ENCODE measurements at places on chromosomes 2 and 18.

GRCh38 chr18:76491473-76491775 lies 3.6 kb downstream of the ZNF516 start:
- peak; percentile 62 for DNase-seq

DNA sequence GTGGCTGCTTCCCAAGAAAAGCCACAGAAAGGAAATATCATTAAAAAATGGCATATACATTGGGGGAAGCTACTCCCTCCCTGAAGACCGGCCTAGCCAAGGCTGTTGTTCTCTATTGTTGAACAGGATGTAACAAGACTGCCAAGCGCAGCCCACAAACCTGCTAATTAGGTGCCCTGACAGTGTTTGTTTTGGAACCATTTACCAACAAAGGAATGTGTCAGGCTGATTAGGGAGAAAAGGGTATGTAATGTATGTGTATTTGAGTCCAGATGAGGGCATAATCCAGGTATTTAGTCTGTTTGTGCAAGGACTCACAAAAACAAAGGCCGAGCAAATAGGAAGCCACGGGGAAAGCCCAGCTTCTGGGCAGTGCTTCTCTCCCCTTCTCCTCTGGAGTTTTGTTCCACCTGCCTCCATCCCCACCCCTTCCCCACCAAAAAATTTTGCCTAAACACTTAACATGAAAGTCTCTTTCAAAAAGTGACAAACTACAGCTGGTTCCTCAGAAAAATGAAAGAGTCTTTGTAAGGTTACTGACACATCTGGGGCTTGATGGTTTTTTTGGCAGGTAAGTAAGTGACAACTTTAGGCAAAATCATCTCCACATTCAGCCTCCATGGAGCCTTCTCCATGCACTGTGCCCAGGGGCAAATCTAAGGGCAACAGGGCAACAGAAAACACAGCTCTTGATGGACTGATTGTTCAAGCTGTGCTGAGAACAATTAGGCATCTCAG lies 78.3 kb upstream of the FZD5 start:
- DNase-seq, result peak; percentile 83

DNA sequence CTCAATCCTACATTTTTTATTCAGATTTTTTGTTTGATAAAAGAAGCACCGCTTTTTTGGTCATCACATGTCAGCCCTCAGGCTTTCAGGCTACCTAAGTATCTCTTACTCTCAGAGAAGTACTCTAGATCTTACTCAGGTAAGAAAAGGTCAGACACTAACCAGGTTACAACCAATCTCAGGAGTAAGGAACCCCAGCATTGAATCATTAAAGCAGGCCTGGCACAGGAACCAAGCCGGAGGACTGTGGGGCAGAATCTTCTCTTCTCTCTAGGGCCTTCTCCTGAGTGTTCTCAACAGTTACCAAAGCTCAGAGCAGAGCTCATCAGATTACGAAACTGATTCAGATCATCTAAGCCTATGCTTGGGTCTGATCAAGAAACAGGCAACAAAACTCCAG lies 28.2 kb downstream of the RBMS1 start:
- DNase-seq, result no peak

GRCh38 chr2:224948859-224949258 lies 93.4 kb downstream of the DOCK10 start:
- no peak for DNase-seq

DNA sequence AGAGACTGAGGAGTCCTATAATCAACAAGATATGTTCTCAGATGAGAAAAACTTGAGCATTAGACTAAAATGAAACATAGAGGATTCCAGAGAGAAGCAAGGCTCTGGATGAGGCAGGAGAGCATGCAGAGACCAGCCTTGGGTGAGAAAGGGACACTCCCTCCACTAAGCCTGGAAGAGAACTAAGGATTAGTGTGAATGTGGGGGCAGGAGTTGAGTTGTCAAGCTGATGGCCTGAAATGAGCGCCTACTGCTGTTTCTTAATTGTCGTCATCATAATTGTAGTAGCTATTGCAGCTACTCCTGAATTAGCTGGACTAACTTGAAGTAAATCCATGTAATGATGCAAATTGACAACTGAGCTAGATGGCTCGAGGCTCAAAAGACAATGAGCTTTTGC lies 114.1 kb downstream of the PKP4 start:
- DNase-seq, result no peak

GRCh38 chr2:127083819-127084503 lies 23.0 kb downstream of the BIN1 start:
- peak; percentile 86 for DNase-seq

- no peak for DNase-seq
Measured at GRCh38 chr2:37895140-37895539, 29.9 kb upstream of the RMDN2 start.

GRCh38 chr2:150255528-150255927 lies 231.9 kb downstream of the RND3 start:
- DNase-seq, result no peak

DNA sequence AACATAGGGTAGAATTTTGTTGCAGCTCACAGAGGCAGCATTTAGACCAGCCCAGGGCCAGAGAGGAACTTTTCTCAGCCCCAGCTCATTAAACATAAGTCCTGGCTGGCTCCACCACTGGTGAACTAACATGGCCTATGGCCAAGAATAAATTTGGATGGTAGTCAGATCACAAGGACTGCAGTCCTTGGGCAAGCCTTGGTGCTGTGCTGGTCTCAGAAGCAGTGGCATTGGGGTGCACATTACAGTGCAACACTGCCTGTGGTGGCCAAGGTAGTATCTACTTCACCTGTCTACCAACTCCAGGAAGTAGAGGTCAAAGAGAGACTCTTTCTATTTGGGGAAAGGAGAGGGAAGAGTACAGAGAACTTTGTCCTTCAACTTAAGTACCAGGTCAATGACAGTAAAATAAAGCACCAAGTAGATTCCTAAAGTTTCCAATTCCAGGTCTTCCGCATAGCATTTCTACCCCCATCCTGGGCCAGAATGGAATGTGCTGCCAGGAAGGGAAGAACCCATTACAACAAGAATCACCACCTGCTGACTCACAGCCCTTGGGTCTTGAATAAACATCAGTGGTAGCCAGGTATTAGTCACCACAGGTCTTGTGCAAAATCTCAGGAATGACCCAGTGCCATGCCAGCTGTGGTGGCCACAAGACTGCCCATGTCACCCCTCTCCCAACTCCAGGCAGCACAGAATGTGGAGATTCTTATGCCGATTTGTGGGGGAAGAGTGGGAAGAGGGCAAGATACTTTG lies 155.4 kb upstream of the FSIP2 start:
- DNase-seq, result peak; percentile 98

- DNase-seq, result no peak
Measured at GRCh38 chr2:3627500-3628100, 30.4 kb upstream of the ALLC start.

DNA sequence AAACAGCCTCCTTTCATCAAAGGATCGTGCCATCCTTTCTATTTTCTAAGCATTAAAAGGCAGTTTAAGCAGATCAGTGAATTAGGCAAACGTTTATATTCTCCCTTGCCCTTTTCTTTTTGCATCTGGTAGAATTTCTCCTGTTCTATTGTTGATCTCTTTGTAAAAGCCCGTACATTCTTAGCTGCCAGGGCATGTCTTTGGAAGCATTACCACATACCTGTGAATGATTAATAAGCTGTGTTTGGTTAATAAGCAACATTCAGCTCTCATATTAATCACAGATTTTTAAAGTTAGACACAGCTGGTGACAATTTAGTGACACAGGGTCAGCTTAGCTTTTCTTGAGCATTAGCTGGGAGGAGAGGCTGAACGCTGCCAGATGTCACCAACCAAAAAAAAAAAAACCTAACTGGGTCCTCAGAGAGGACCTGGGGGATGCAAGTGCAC lies 33.8 kb upstream of the CYP1B1 start:
- no peak for DNase-seq

- DNase-seq, result no peak
Measured at GRCh38 chr2:1677821-1678165, 66.5 kb downstream of the PXDN start.

DNA sequence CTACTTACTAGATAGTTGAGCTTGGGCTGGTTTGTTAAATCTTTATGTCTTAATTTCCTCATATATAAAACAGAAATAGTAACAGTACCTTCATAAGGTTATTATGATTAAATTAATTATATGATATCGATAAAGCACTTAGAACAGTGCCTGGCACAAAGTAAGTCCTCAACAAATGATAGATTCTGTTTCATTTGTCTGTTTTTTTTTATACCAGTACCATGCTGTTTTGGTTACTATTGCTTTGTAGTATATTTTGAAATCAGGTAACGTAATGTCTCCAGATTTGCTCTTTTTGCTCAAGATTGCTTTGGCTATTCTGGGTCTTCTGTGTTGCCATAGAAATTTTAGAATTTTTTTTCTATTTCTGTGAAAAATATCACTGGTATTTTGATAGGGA lies 66.3 kb downstream of the DYM start:
- DNase-seq, result no peak

- no peak for DNase-seq
Measured at GRCh38 chr2:210548878-210549384, 7.5 kb upstream of the CPS1 start.

DNA sequence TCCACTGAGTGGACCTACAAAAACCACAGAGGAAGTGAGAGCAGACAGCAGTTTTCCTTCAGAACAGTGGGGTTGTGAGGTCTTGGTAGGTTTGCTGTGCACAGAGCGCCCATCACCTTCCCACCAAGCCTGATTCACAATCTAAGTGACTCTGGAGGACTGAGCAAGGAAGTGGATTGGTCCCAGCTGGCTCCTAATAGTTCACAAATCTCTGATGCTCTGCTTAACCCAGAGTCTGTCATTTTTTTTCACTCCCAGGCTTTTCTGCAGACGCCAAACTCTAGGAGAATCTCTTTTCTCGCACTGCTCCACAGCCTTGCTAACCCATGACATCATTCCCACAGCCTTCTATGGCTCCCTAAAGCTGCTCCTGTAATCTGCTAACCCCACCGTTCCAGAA lies 280.4 kb downstream of the C1D start:
- no peak for DNase-seq

GRCh38 chr2:125652280-125652679 lies 1003.7 kb upstream of the GYPC start:
- no peak for DNase-seq

- DNase-seq, result no peak
Measured at GRCh38 chr18:10441472-10441871, 13.0 kb upstream of the APCDD1 start.

GRCh38 chr2:69585855-69586555 lies 57.5 kb downstream of the AAK1 start:
- no peak for DNase-seq

GRCh38 chr2:9949992-9950520 lies 1.4 kb upstream of the GRHL1 start:
- DNase-seq, result no peak

All from H4 (cell line).